ENCODE measurements at places on chromosomes 12 and 14. TPM values are rescaled to one million over a fixed set of nuclear protein-coding genes. Genes with fewer than 3 reads are reported as not detected.
A peak's percentile ranks its signal among the peaks of the same experiment; 100 is the strongest.

Gene TOX4
- 76.7 TPM for total RNA-seq

Gene MYO1H
- not detected for total RNA-seq

Gene STXBP6
- total RNA-seq: 0.21 TPM

Gene CLEC9A
- total RNA-seq: not detected

Gene GMFB
- 27.5 TPM for total RNA-seq

Gene DDX51
- total RNA-seq: 4.3 TPM

Gene HOTAIR
- total RNA-seq: not detected

- no peak overlapping the region for H3K27ac ChIP-seq
- DNase-seq: no peak
- no peaks in the 10 kb centered on the region for H3K36me3 ChIP-seq
- H3K4me3 ChIP-seq: no peak overlapping the region
- H3K27me3 ChIP-seq: no peaks in the 10 kb centered on the region
- peaks cover 11% of the 10 kb centered on the region for H3K4me1 ChIP-seq
Measured at GRCh38 chr14:89957791-89958190, 2.1 kb downstream of the TDP1 start.

GRCh38 chr12:88354691-88355090 lies 212.6 kb downstream of the TMTC3 start:
- no peak overlapping the region for H3K4me3 ChIP-seq
- no peaks in the 10 kb centered on the region for H3K27me3 ChIP-seq
- H3K36me3 ChIP-seq: no peaks in the 10 kb centered on the region
- H3K4me1 ChIP-seq: no peaks in the 10 kb centered on the region

DNA sequence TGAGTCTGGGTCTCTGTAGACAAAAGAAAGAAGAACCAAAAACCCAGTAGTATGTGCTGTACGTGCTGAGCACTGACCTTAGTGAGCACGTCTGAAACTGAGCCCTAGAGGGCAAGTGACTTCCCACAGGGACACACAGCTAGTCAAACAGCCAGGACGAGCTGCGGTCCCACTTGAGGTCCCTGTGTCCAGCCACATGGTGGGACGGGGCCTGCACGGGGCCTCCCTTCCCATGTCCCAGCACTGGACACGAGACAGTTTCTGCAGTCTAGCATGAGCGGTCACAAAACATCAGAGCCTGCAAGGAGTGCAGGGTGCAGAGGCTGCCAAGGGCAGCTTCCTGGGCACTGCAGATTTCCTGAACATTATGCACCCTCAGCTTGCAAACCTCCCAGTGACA lies 121.6 kb downstream of the NCOR2 start:
- H3K4me1 ChIP-seq: peaks cover 13% of the 10 kb centered on the region
- H3K27me3 ChIP-seq: no peaks in the 10 kb centered on the region
- no peak overlapping the region for H3K4me3 ChIP-seq
- peaks cover 42% of the 10 kb centered on the region for H3K36me3 ChIP-seq
- H3K27ac ChIP-seq: no peak overlapping the region

DNA sequence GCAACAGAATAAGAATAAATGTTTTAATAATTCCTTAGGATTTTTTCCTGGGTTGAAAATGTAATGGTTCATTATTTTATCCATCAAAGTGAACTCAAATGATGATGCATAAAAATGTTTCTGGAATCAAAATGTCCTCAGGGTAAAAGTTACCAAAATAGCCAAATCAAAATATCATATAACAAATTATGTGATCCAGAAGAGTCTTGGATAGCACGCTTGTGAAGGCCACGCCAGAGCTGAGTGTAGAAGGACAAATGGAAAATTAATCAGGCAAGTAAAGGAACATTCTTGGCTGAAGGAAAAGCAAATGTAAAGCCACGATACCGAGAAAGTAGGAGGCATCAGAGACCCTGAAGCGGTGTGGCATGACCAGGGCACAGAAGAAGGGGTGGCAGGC lies 169.2 kb downstream of the CAPZA3 start:
- no peak overlapping the region for H3K27ac ChIP-seq
- DNase-seq: no peak
- no peaks in the 10 kb centered on the region for H3K36me3 ChIP-seq
- H3K27me3 ChIP-seq: no peaks in the 10 kb centered on the region

DNA sequence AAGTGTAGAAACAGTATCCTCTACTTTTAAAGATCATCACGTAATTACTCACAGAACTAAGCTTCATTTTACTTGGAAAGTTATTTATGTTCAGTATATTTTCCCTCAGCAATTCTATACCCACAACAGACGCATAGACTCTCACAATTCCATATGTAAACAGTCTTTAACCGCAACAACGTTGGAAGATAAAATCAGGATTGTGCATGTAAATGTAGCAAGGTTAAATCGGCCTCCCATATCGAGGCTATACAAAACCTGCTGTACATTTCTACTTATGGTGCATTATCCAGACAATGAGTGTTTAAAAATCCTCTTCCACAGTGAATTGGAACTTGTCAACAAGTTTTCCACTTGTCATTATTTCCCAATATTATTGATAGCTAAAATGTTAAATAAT lies 581.1 kb downstream of the SLC16A7 start:
- no peak overlapping the region for H3K4me3 ChIP-seq
- no peaks in the 10 kb centered on the region for H3K27me3 ChIP-seq
- no peak overlapping the region for H3K27ac ChIP-seq
- H3K36me3 ChIP-seq: no peaks in the 10 kb centered on the region
- no peak for DNase-seq

DNA sequence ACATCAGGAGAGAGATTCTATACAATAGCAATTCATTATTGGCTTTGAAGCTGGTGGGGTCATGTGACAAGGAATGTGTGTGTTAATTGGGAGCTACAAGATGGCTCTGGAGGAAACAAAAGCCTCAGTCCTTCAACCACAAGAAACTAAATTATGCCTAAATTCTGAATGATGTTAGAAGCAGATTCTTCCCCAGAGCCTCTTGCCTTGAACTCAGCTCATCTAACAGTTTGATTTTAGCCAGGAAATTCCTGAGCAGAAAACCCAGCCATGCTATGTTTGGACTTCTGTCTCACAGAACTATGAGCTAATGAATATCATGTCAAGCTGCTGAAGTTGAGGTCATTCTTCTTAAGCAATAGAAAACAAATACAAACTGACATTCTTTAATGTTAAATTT lies 274.7 kb downstream of the SLC6A15 start:
- no peak overlapping the region for H3K27ac ChIP-seq
- H3K36me3 ChIP-seq: no peaks in the 10 kb centered on the region
- no peak overlapping the region for H3K4me3 ChIP-seq
- no peaks in the 10 kb centered on the region for H3K4me1 ChIP-seq
- DNase-seq: no peak

GRCh38 chr14:68124979-68125731 lies 305.6 kb downstream of the RAD51B start:
- no peak overlapping the region for H3K4me3 ChIP-seq
- H3K36me3 ChIP-seq: no peaks in the 10 kb centered on the region
- no peaks in the 10 kb centered on the region for H3K27me3 ChIP-seq
- peaks cover 3% of the 10 kb centered on the region for H3K4me1 ChIP-seq
- peak overlapping the region; percentile 31 for H3K27ac ChIP-seq
- DNase-seq: no peak

DNA sequence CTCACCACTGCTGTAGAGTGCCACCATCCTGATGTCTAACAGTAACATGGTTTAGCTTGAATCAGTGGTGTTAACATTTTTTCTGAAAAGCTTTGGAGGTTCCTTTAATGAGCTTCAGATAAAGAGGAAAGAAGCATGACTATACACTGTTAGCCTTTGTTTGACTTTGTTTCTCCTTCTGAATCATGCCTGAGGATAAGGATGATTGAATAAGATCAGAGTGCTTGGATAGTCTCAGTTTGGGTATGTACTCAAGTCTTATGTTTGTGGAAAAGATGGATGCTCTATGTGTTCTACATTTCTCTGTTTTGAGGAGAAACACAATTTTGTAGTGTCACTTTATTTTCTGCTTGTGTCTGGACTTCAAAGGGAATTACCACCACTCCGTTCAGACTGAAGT lies 42.0 kb downstream of the GPATCH2L start:
- no peak overlapping the region for H3K4me3 ChIP-seq
- DNase-seq: no peak
- no peaks in the 10 kb centered on the region for H3K27me3 ChIP-seq
- H3K27ac ChIP-seq: no peak overlapping the region
- H3K4me1 ChIP-seq: no peaks in the 10 kb centered on the region

GRCh38 chr14:60087668-60088067 lies 4.1 kb upstream of the PCNX4 start:
- no peaks in the 10 kb centered on the region for H3K27me3 ChIP-seq
- no peak overlapping the region for H3K4me3 ChIP-seq
- DNase-seq: no peak
- no peak overlapping the region for H3K27ac ChIP-seq
- no peaks in the 10 kb centered on the region for H3K36me3 ChIP-seq

DNA sequence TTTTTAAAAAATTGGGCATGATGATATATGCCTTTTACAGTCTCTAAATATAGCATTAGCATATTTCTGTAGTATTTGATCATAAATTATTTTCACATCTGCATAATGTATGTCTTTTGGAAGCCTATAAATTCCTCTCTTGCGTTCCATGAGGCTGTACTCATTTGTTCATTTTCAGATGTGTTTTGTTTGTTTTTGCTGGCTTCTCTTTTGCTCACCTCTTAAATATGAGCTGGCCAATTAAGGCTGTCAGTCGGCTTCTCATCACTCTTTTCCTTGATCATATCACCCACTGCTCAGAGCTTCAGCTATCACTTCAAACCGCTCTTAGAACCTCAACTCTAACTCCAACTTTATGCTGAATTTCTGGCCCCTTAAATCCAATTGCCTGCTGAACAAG lies 6.6 kb downstream of the TMEM263 start:
- no peak for DNase-seq
- peaks cover 35% of the 10 kb centered on the region for H3K4me1 ChIP-seq
- H3K36me3 ChIP-seq: peaks cover 3% of the 10 kb centered on the region
- H3K27ac ChIP-seq: no peak overlapping the region
- H3K27me3 ChIP-seq: no peaks in the 10 kb centered on the region

DNA sequence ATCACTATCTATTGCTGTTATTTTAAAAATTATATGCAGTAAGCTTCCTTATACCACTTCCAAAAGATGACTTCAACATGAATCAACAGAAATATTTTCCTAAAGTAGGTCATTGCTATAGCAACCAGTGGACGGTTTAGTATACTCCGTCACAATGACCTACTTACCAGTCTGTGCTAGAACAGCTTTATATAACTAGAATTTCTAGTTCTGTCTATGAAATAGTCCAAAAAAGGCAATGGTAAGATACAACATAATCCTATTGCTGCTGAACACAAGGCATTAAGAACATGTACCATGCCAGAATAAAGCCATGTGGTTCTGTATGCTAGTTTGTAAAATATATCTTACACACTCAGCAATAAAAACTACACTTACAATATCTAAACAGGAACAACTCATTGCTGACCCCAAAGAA lies 40.7 kb upstream of the MTERF2 start:
- H3K36me3 ChIP-seq: no peaks in the 10 kb centered on the region
- no peaks in the 10 kb centered on the region for H3K27me3 ChIP-seq
- no peak for DNase-seq

DNA sequence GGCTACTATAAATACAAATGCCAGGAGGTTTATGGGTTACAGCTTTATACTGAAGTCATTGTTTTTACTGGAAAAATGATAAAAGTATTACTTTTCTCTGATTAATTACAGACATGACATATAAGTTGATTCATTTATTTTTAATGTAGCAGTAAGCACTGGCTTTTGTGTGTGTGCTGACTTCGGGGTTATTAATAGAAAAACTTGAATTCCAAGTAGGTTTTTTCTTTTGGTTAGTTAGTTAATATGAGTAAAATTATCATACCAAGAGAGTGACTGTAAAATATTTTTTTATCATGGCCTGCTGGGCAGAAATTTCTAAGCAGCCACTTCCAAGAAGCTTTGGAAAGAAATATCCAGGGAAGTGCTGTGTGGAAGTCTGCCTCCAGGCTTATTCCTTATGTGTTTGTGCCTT lies 56.4 kb downstream of the IFT81 start:
- peak overlapping the region; percentile 57 for H3K27ac ChIP-seq
- H3K27me3 ChIP-seq: no peaks in the 10 kb centered on the region
- no peak overlapping the region for H3K4me3 ChIP-seq
- peaks cover 32% of the 10 kb centered on the region for H3K4me1 ChIP-seq
- peaks cover under 1% of the 10 kb centered on the region for H3K36me3 ChIP-seq

DNA sequence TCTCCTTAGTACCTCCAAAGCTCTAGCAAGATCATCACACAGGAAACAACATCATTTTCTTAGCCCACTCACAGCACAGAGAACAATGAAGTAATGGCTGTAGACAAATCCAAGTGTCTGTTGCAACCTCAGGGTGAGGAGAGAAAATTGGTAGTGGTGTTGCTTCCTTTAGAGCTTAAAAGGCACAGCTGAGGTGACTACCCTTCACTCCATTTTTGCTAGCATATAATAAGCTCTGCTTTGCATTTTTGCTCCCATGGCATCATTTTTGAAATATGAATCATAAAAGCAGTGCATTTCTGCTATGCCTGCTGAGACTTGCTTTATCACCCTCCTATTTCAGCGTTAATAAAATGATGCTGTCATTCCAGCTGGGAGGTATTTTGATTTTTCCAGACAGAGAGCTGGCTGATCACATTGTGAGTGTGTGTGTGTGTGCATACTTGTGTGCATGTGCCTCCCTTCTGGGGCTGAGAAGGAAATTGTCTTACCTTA lies 18.5 kb upstream of the PCNX1 start:
- no peak overlapping the region for H3K4me3 ChIP-seq
- no peaks in the 10 kb centered on the region for H3K27me3 ChIP-seq
- peaks cover 20% of the 10 kb centered on the region for H3K4me1 ChIP-seq
- H3K27ac ChIP-seq: no peak overlapping the region
- DNase-seq: no peak

GRCh38 chr14:100138082-100138787 lies 21.2 kb downstream of the DEGS2 start:
- H3K4me1 ChIP-seq: no peaks in the 10 kb centered on the region
- H3K27me3 ChIP-seq: no peaks in the 10 kb centered on the region
- H3K36me3 ChIP-seq: no peaks in the 10 kb centered on the region

DNA sequence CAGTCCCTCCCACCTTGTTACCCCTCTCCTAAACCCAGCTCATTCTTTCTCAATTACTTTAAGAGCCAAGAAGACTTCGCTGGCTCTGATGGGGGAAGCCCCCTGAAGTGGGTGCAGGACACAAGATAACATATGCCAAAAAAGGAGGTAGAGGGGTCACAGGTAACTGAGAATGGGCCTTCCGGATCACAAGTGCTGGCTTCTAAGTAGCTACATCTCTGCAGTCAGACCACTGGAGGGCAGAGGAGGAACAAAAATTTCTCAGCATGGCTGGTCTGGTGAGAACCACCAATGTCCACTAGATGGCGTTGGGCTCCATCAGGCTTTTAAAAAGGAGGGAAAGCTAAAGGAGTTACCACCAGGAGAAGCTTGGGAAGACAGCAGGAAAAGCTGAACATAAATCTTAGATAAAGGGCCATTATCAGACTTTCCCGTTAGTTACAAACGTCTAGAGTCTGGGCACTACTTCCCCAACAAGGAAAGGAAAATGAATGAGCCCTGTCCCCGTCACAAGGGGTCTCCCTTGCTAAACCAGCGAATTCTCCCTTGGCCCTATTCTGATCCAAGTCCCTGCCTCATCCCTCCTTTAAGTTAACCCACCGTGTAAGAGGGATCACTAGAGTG lies 11.6 kb upstream of the CDH24 start:
- peaks cover 51% of the 10 kb centered on the region for H3K36me3 ChIP-seq
- no peaks in the 10 kb centered on the region for H3K27me3 ChIP-seq
- H3K4me1 ChIP-seq: peaks cover 7% of the 10 kb centered on the region
- H3K27ac ChIP-seq: no peak overlapping the region
